Stimulated activated CD4-positive, alpha-beta T cell treated with anti-CD3 and anti-CD28 coated beads, Interleukin-2, amount 100 ng/mL, for 24 hours (primary cell): ENCODE measurements at places on chromosomes 2 and 18.

GRCh38 chr2:235467588-235467987 lies 26.3 kb upstream of the AGAP1 start:
- DNase-seq, result no peak

DNA sequence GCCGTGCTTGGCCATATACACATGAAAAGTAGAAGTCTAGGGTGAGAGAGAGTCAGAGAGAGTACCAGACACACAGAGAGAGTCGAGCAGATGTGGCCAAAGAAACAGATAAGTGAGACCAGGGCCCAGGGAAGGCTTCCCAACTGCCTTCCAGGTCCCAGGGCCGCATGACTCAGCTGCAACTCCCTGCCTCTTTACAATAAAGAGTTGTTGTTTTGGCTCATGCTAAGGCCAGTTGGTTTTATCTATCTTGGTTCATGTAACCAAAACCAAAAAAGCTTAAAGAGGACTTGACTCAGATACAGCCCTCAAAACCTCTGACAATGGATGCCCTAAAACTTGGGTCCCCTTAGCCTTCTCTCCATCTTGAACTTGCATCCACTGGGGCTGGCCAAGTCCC lies 36.9 kb downstream of the REEP1 start:
- no peak for DNase-seq

GRCh38 chr2:151543876-151544275 lies 134.2 kb downstream of the RIF1 start:
- DNase-seq, result no peak

- peak; percentile 57 for DNase-seq
These were observed 1.2 kb upstream of the CHMP1B start for GRCh38 chr18:11849841-11850634.

DNA sequence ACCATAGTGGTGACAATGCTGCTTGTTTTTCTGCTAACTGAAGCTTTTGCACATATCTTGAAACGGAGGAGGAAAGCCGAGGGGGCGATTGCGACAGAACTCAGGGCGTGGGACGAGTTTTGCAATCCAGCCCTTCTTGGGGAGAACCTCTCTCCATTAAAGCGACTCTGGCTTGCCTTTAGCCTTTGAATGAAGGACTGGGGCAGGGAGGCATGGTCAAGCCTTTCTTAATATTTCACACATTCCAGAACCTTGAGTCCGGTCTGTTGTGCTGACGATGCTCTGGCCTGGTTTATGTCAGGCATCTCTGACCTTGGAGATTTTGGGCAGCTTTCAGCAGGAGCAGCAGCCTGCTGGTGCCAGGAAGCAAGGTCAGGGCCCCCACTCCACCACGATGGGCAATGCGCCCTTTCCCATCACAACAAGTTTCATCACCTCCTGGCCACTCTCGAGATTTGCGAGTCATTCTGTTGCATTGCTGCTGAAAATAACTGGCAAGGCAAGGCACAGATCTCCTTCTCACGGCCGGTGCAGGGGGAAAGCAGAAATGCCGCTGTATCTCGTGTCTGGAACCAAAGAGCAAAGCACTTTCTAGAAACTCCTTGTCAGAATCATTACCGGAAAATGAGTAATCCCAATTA lies 10.8 kb downstream of the EMILIN2 start:
- DNase-seq, result no peak
